Chondrocyte (in vitro differentiated cells): ENCODE measurements at places on chromosomes 1 and 21. TPM values are rescaled to one million over a fixed set of nuclear protein-coding genes. Genes with fewer than 3 reads are reported as not detected.

BARHL2 gene
- not detected in 3 replicates for total RNA-seq

LRRC53 gene
- not detected in 3 replicates for total RNA-seq

DNAI4 gene
- 5.8 to 13.0 TPM (median 9.6 TPM) in 3 replicates for total RNA-seq

LGR6 gene
- total RNA-seq, result 1.4 to 4.1 TPM (median 1.8 TPM) in 3 replicates

FCRL2 gene
- not detected in 3 replicates for total RNA-seq

DIO1 gene
- not detected in 3 replicates for total RNA-seq

OR2W3 gene
- total RNA-seq, result 0.75 TPM in 1 of 3 replicates, not detected in the others

MSH4 gene
- total RNA-seq, result 0.20 to 0.48 TPM in 2 of 3 replicates, not detected in the other

GRCh38 chr1:3590951-3591865 is 20.1 kb downstream of the MEGF6 start:
- no peak for DNase-seq

DNA sequence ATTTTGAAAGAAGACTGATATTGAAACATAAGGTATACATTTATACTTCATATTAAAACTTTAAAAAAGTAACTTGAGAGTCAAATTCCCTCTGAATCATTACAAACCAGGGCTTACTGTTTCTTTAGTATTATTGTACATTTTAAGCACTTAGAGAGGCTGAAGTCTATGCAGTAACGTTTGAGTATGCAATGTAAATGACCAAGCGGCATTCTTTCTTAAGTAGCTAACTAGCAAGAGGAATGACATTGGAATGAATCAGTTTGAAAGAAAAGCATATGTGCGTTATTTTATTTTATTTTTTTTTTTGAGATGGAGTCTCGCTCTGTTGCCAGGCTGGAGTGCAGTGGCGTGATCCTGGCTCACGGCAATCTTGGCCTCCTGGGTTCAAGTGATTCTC is 24.3 kb downstream of the WNT2B start:
- DNase-seq, result no peak

- DNase-seq, result no peak
Observed at GRCh38 chr1:155241841-155242264, 13.4 kb downstream of the ENTREP3 start.

DNA sequence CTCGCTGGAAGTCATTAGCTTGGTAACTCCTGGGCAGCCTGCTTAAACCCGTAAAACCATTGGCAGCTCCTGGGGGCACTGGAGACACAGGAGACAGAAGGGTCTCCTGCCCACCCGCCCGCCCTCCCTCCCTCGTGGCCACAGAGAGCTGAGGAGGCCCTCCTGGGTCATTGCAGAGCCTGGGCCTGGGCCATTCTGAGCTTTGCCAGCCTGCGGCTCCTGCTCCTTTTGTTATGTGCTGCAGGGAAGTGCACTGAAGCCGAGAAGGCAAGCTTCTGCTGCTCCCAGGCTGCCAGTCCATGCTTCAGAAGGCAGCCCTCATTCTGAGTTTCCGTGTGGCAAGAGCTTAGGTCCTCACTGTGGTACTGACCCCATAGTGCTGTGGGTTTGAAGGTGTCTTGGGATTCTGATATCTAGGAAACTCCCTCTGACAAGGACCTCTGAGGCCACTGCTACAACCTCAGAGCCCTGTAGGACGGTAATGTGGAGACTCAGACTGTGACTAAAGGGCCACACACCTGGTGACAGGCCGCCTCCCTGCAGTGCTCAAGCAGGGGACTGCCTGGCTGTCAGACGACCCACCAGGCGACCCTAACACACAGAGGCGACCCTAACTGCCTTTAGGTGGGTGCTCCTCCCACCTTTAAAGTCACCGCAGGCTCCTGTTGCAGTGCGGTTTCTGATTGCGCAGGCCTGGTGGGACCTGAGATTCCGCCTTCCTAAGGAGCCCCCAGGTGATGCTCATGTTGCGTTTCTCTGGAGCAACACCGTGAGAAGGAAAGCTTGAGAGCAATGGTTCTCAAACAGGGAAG is 118.7 kb downstream of the IER5 start:
- no peak for DNase-seq

- DNase-seq, result no peak
Observed at GRCh38 chr21:16421007-16421406, 691.2 kb downstream of the USP25 start.

- DNase-seq, result no peak
Observed at GRCh38 chr1:29883986-29884385, 647.7 kb downstream of the PTPRU start.

- no peak for DNase-seq
Observed at GRCh38 chr1:178652506-178653490, 72.2 kb upstream of the RALGPS2 start.

DNA sequence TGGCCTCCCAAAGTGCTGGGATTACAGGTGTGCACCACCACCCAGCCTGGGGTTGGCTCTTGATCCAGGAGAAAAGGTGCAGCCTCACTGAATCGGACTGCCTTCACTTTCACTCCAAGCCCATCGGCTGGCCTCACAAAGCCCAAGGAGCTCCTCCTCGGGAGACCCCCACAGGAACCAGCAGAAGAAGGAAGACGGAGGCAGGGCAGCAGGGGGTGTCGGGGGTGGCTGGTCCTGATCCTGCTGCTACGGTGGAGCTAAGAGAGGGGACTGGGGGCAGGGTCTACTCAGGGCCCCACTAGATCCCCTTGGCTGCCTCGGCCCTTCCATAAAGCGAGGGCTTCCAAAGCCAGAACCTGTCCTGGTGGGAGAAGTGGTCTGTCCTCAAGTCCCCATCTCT is 93.9 kb downstream of the STUM start:
- DNase-seq, result peak; percentile 77

DNA sequence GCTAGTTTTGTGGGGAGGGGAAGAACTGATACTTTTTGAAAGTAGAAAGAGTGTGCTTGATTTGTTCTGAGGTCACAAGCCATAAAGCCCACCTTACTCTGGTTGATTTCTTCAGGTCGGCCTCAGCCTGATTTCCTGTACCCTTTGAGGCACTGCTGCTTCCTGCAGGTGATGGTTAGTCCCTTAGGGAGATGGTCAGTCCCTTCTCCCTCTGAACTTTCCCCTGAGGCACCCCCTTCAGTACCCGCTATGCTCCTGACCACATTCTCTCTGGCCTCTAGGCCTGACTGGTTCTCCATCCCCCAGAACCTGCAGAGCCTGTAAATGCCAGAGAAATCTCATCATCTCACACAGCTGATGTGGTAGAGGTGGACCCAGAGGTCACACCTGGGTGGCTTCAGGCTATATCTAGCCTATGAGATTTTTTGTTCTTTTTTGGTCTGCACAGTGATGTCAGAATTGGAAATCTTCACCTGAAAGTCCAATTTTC is 15.0 kb upstream of the ID3 start:
- DNase-seq, result no peak

DNA sequence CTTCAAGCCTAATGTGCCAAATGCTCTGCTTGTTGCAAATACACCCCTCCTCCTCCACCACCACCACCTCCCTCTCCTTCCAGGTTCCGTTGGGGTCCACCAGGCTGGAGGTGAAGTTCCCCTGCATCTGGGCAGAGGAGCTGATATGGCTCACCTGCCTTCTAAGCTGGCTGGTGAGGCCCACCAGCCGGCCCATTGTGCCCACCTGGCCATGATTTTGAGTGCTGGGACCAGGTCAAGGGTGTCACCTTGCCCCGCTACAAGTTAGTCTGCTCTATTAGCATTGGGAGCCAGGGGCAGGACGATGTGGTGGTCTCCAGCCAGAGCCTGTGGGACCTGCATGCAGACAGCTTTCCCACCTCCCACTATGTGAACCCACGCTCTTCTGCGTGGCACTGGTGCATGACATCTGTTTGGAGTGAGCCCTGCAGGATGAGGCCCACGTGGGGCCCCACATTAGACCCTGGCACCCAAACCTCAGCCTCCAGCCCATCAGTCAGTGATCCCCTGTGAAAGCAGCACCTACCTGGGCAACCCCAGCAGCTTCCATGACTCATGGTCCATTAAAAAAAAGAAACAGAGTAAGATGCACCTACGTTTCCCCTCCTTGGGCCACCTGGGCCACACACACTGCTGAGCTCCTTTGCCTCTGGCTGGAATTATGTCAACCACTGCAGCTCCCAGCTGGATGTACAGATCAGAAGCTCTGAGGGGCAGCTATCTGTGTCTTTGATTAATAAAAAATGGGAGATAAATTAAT is 15.6 kb upstream of the CDCP2 start:
- DNase-seq, result peak; percentile 55
